ENCODE measurements at places on chromosomes 4 and X.

GRCh38 chr4:118076958-118077766, 42.9 kb downstream of the NDST3 start:
- H3K27ac ChIP-seq: no peak overlapping the region
- no peaks in the 10 kb centered on the region for H3K27me3 ChIP-seq
- no peaks in the 10 kb centered on the region for H3K36me3 ChIP-seq

GRCh38 chr4:38832206-38832605, 24.4 kb downstream of the TLR6 start:
- no peak overlapping the region for H3K4me3 ChIP-seq
- no peaks in the 10 kb centered on the region for H3K36me3 ChIP-seq
- H3K4me1 ChIP-seq: peaks cover 15% of the 10 kb centered on the region

DNA sequence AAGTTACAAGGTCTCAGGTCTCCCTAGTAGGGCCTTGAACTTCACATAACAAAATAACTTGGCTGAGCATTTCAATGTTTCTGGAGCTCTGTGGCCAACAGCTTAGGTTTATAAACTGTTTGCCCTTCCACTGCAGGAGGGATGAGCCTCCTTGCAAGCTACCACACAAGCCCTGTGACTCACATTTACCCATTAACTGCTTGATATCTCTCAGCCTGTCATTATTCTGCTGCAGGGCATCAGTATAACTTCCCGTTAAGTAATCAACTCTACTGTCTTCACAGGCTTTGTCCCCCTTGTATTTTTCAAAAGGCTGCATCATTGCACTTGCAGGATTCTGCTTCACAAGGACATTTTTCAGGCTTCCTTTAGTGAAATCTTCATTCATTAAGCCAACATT, 151.7 kb upstream of the CXCL13 start:
- H3K4me3 ChIP-seq: no peak overlapping the region
- H3K4me1 ChIP-seq: no peaks in the 10 kb centered on the region
- H3K36me3 ChIP-seq: no peaks in the 10 kb centered on the region
- H3K27ac ChIP-seq: no peak overlapping the region
- no peaks in the 10 kb centered on the region for H3K27me3 ChIP-seq

DNA sequence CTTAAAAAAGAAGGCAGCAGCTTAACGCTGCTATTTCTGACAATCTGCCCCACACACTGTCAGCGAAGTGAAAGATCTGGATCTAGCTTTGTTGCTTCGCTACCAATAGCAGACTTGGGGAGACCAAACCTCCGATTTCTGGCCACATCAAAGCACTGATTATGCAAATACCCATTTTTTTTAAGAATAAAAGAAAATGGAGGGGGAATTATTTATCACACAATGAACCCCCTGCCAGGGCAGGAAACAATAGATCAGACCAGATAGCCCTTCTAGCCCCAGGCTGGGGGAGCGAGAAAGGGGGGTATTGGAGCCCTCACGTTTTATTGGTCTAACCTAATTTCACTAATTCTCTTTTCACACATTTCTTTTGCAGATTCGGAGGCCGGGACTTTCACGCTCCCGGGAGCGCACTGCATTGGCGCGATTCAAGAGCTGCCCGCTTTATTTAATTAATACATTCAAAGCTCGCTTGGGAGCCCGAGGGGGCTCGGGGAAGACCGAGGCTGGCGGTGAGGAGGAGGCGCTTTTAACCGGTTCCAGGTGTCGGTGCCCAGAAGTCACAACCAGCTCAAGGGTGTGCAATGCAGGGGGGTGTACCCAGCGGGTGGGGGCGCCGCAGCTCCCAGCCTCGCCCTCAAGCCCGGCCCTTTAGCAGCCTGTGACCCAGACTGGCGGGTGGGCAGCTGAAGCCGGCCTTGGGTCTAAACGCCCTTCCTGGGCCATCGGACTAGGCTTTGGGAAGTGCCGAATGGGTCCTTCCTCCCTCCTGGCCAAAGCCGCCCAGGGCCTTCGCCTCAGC, 5.5 kb downstream of the NEUROG2 start:
- no peaks in the 10 kb centered on the region for H3K36me3 ChIP-seq
- H3K4me1 ChIP-seq: peaks cover 32% of the 10 kb centered on the region
- H3K27me3 ChIP-seq: peaks cover 50% of the 10 kb centered on the region
- DNase-seq: no peak

GRCh38 chrX:44952329-44953027, 79.5 kb downstream of the KDM6A start:
- no peak overlapping the region for H3K27ac ChIP-seq
- H3K27me3 ChIP-seq: no peaks in the 10 kb centered on the region
- no peak for DNase-seq
- H3K36me3 ChIP-seq: no peaks in the 10 kb centered on the region
- peaks cover 56% of the 10 kb centered on the region for H3K4me1 ChIP-seq
- no peak overlapping the region for H3K4me3 ChIP-seq

DNA sequence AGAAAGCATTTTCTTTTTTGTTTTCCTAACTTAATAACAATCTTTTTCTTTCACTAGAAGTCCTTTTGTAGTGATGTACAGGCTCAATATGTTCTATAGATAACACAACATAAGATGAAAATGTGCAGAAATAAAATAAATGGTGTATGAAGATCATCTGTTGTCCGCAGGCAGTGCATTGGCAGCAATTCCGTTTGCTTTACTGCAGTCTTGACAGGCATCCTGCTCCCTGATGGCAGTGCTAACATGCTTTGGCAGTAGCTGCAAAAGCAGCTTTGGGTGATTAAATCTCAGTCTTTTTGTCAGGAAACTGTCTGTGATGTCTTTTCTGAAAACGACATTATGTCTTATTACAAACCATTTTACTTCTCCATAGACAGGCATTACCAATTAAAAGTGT, 131.4 kb downstream of the TRAM1L1 start:
- H3K27ac ChIP-seq: no peak overlapping the region
- no peaks in the 10 kb centered on the region for H3K36me3 ChIP-seq
- no peaks in the 10 kb centered on the region for H3K4me1 ChIP-seq
- H3K27me3 ChIP-seq: no peaks in the 10 kb centered on the region
- H3K4me3 ChIP-seq: no peak overlapping the region

DNA sequence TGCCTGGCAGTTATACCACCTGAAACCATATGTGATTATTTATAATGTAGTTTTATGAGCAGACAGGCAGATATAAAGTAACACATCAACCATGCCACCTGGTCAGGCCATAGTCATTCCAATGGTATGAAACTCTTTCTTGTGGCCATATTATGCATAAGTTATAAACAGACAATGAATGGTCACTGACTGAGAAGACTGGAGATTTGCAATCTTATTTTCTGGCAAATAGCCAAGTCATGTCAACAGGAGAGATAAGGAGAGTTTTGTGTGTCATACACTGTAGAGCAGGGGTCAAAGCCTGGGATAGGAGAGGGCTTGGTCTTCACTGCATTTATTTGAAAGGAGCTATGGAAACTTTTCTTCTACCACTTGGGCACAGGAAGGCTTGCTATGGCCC, 29.5 kb downstream of the SORBS2 start:
- no peak overlapping the region for H3K4me3 ChIP-seq
- peaks cover 16% of the 10 kb centered on the region for H3K4me1 ChIP-seq
- no peaks in the 10 kb centered on the region for H3K36me3 ChIP-seq
- H3K27me3 ChIP-seq: no peaks in the 10 kb centered on the region
- DNase-seq: no peak

- H3K27me3 ChIP-seq: no peaks in the 10 kb centered on the region
- no peak for DNase-seq
- H3K27ac ChIP-seq: no peak overlapping the region
These were observed 77.1 kb upstream of the EPHA5 start for GRCh38 chr4:65747386-65747785.
